ENCODE measurements at places on chromosomes 1 and 21.

DNA sequence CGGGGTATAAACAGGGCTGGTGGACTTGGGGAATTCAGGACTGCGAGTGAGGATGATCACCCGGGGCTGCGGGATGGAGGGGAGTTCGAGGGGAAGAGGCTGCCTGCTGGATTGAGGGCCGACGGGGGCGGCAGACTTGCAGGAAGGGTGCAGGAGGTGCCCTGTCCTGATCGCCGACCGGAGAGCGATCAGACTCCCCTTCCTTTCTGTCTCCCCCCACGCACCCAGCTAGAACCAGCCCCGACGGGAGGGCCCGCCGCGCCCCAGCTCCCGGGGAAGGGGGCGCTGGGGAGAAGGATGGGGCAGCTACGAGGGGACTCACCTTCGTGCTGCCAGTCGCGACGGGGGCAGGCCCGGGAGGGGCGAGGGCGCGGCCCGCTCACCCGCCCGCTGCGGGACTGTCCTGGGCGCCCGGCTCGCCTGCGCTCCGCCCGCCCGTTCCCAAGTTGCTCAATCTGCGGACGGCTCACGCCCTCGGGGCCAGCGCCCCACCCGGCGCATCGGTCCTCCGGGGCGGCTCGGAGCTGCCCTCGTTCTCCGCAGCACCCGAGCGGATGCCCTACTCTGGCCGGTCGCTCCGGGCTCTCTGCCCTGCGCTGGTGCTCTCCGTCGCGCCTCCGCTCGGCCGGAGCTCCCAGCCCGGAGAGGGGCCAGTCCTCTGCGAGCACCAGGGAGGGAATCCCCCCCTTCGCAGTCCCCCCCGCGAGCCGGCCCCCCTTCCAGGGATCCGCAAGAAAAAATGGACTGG is at the start of gene RSPO1:
TSS of gene RSPO1 (minus strand) at position 649 of the 748 bp plus-strand sequence. CDS start 5,231 bp downstream, outside the sequence.
- no peaks in the 10 kb centered on the region for H3K36me3 ChIP-seq
- no peaks in the 10 kb centered on the region for H3K4me1 ChIP-seq
- H3K4me3 ChIP-seq, result no peak within 1 kb of the TSS
- H3K27ac ChIP-seq, result no peak within 1 kb of the TSS
- peaks cover 73% of the 10 kb centered on the region for H3K27me3 ChIP-seq

- DNase-seq, result no peak
- peaks cover 3% of the 10 kb centered on the region for H3K27me3 ChIP-seq
- no peak overlapping the region for H3K27ac ChIP-seq
- no peaks in the 10 kb centered on the region for H3K36me3 ChIP-seq
- no peak overlapping the region for H3K4me3 ChIP-seq
- no peaks in the 10 kb centered on the region for H3K4me1 ChIP-seq
These were observed 39.4 kb upstream of the PPIH start for GRCh38 chr1:42618866-42619265.

GRCh38 chr1:9228609-9229008 is 6.0 kb upstream of the H6PD start:
- no peak overlapping the region for H3K4me3 ChIP-seq
- H3K27ac ChIP-seq, result no peak overlapping the region
- no peak for DNase-seq
- peaks cover 15% of the 10 kb centered on the region for H3K4me1 ChIP-seq

DNA sequence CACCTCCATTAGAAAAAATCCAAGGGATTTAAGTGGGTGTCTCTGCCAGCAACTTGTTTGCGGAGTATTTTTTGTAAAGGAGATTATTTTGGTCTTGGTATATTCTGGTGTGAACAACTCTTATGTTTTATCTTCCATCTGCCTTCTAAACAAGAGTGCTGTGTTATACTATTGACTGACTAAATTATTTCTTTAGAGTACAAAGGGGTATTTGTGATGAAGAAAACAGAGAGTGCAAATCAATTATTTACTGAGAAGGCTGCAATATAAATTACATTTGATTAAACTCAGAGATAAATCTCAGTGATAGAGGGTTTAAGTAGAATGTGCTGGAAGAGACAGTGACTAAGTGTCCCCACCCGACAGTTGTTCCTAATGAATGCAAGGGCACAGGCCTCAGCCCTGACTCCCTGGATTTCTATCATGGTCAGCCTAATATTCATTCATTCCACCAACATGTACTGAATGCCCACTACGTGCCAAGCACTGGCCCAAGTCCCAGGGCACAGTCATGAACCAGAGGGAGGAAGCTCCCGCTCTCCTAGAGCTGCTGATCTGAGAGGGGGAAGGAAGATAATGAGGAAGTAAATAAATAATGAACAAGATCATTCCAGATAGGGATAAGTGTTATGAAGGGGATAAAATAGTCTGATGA is 196.9 kb upstream of the C8B start:
- H3K4me1 ChIP-seq, result no peaks in the 10 kb centered on the region
- no peak for DNase-seq
- H3K27me3 ChIP-seq, result no peaks in the 10 kb centered on the region

DNA sequence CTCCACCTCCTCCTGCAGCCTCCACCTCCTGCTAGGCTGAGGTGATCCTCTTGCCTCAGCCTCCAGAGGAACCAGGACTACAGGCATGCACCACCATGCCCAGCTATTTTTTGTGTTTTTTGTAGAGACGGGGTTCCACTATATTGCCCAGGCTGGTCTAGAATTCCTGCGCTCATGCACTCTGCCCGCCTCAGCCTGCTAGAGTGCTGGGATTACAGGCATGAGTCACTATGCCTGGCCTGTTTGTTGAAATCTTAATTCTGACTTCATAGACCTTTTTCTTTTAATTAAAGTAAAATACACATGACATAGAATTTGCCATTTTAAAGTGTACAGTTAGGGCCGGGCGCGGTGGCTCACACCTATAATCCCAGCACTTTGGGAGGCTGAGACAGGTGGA is 42.7 kb downstream of the FAAP20 start:
- DNase-seq, result no peak
- no peak overlapping the region for H3K27ac ChIP-seq
- peaks cover 7% of the 10 kb centered on the region for H3K4me1 ChIP-seq
- H3K36me3 ChIP-seq, result no peaks in the 10 kb centered on the region
- no peak overlapping the region for H3K4me3 ChIP-seq

DNA sequence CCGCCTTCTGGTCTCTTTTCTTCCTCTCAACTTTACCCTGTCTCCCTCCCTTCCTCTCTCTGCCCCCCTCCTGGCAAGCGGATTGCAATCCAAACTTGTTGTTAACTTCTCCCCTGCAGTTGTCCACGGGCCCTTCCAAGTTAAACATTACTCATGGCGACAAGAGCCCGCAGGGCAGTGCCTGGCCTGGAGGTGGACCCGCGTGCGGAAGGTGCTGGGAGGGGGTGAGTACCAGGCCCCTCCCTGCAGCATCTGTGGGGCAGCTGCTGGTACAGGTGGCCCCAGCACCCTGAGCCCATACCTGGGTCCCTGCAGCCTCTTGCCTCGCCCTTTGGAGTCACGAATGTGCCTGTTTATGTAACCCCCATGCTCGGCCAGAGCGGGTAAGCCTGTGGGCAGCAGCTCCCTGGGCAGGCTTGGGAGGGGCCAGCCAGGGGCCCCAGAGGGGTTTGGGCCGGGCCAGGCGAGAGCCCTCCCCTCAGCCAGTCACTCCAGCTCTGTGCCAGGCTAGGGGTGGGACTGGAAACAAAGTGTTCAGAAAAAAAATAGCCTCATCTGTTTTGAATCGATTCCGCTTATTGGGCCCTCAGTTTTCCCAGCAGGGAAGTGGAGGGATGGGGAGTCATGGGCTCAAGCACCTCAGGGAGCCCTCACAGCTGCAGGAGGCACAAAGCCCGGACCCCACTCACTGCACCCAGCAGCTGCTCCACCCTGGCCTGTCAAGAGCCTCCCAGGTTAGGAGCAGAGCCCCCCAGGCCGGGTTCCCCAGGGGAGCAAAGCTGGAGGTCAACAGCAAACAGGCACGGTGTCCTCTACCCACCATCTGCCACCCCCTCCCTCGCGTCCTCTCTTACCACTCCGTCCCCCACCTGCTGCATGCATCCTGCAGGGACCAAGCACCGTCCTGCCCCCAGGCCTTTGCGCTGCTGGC is 14.0 kb upstream of the FAAP20 start:
- no peak overlapping the region for H3K4me3 ChIP-seq
- H3K27me3 ChIP-seq, result no peaks in the 10 kb centered on the region
- no peaks in the 10 kb centered on the region for H3K4me1 ChIP-seq
- no peaks in the 10 kb centered on the region for H3K36me3 ChIP-seq
- no peak overlapping the region for H3K27ac ChIP-seq

- no peak overlapping the region for H3K27ac ChIP-seq
- H3K4me1 ChIP-seq, result peaks cover 5% of the 10 kb centered on the region
- H3K27me3 ChIP-seq, result no peaks in the 10 kb centered on the region
- DNase-seq, result no peak
These were observed 301 bp upstream of the NUDT17 start for GRCh38 chr1:145845144-145845513.

GRCh38 chr1:176785056-176785455 is 322.1 kb downstream of the PAPPA2 start:
- no peaks in the 10 kb centered on the region for H3K27me3 ChIP-seq
- H3K27ac ChIP-seq, result no peak overlapping the region

- H3K27me3 ChIP-seq, result peaks cover 31% of the 10 kb centered on the region
- H3K36me3 ChIP-seq, result no peaks in the 10 kb centered on the region
- H3K4me3 ChIP-seq, result no peak overlapping the region
- no peak for DNase-seq
- H3K4me1 ChIP-seq, result no peaks in the 10 kb centered on the region
- H3K27ac ChIP-seq, result no peak overlapping the region
These were observed 10.9 kb downstream of the GJA8 start for GRCh38 chr1:147913362-147913942.

GRCh38 chr1:85166351-85166750 is 34.5 kb downstream of the SYDE2 start:
- no peak overlapping the region for H3K27ac ChIP-seq
- peaks cover 3% of the 10 kb centered on the region for H3K36me3 ChIP-seq
- peaks cover 3% of the 10 kb centered on the region for H3K4me1 ChIP-seq
- DNase-seq, result no peak
- peaks cover 3% of the 10 kb centered on the region for H3K27me3 ChIP-seq

DNA sequence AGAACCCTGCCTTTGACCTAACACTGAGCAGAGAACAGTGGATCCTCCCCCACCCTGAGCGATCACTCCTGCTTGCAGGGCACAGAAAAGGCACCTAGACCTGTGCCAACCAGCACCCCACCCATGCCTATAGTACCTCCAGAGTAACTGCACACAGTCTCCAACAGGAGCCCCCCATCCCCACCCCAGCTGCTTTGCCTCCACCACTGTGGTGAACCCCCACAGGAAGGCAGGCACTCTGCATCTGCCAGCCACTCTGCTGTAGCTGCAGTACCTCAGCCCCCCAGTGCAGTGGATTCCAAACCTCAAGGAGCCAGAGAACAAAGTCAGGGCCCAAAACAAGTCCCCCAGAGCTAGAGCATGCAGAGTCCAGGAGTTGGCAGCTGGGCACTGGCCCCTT is 10.7 kb downstream of the SPATC1L start:
- H3K36me3 ChIP-seq, result peaks cover 3% of the 10 kb centered on the region
- no peak for DNase-seq
- H3K4me3 ChIP-seq, result no peak overlapping the region
- no peak overlapping the region for H3K27ac ChIP-seq

DNA sequence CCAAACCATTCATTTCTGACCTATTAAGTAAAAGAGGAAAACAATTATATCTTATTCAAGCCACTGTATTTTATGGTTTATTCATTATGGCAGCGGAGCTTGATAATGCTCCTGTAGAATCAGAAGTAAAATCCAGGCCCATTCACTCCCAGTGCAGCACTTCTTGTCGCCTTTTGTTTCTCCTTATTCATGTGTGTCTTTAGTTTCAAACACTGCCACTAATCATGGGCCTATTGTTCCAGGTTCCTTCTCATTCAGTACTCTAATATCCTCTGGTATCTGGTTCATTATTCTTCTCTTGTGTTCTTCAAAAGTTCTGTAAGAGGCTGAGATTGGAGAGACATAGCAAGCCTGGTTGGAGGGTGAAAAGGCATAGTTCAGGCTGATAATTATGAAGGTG is 218.3 kb downstream of the LRRIQ3 start:
- no peaks in the 10 kb centered on the region for H3K4me1 ChIP-seq
- H3K36me3 ChIP-seq, result no peaks in the 10 kb centered on the region
- no peak overlapping the region for H3K27ac ChIP-seq
- no peaks in the 10 kb centered on the region for H3K27me3 ChIP-seq

GRCh38 chr21:42189860-42190485 is 29.0 kb upstream of the ABCG1 start:
- peaks cover 13% of the 10 kb centered on the region for H3K36me3 ChIP-seq
- H3K27me3 ChIP-seq, result no peaks in the 10 kb centered on the region
- DNase-seq, result no peak
- H3K27ac ChIP-seq, result no peak overlapping the region
- H3K4me1 ChIP-seq, result peaks cover 76% of the 10 kb centered on the region
- H3K4me3 ChIP-seq, result no peak overlapping the region

DNA sequence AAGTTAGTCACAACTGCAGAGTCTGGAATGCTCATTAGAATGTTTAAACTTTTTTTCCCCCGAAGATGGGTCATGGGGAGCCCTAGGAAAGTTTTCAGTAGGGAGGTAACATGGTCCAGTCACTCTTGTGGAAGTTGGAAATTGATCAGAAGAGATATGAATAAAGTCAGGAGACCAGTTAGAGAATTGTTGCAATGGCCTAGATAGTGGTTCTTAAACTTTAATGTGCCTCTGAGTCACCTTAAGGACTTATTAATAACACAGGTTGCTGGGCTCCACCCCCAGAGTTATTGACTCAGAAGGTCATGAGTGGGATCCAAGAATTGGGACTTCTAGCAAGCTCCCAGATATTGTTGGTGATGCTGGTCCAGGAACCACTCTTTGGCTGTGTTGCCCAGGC is 3.2 kb upstream of the TFAP2E start:
- no peak overlapping the region for H3K4me3 ChIP-seq
- H3K36me3 ChIP-seq, result peaks cover 7% of the 10 kb centered on the region
- H3K4me1 ChIP-seq, result peaks cover 1% of the 10 kb centered on the region
- peaks cover 22% of the 10 kb centered on the region for H3K27me3 ChIP-seq
- no peak overlapping the region for H3K27ac ChIP-seq

- no peaks in the 10 kb centered on the region for H3K4me1 ChIP-seq
- DNase-seq, result no peak
These were observed 168.5 kb upstream of the PLD5 start for GRCh38 chr1:242692988-242693387.

DNA sequence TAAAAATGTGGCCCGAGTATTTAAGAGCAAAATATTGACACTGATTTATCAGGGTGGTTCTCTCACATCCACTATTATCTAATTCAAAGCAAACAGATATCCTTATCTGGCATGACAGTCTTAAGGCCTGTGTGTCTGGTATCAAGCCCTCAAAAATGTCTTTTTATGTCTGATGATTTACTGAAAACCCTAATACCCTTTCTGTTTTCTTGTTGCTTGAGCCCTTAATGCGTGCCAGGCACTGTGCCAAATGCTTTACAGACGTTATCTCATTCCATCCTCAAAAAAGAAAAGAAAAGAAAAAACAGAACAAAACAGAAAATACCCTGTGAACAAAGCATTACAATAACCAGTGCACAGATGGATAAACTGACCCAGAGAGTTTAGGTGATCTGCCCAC is 5.7 kb downstream of the DUSP23 start:
- H3K27ac ChIP-seq, result no peak overlapping the region
- peaks cover 3% of the 10 kb centered on the region for H3K4me1 ChIP-seq
- H3K36me3 ChIP-seq, result no peaks in the 10 kb centered on the region
- H3K27me3 ChIP-seq, result peaks cover 9% of the 10 kb centered on the region
- H3K4me3 ChIP-seq, result no peak overlapping the region

DNA sequence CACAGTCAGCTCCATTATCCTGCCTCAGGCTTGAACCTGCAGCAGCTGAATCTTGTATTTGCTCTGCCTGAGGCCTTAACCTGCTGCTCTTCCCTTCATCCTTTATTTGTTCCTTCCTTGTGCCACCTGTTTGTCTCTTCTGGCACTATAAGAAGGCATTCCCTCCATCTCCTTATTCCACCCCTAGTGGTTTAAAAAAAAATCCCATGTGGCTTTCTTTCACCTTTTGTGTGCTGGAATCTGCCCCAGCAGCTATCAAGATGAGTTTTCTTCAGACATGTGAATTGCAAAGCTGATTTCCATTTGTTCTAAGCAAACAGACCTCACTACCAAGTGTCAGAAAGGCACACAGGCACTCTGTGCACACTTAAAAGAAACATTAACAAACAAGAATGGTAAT is 294.6 kb downstream of the TTLL7 start:
- DNase-seq, result no peak
- peaks cover 5% of the 10 kb centered on the region for H3K4me1 ChIP-seq
- no peaks in the 10 kb centered on the region for H3K36me3 ChIP-seq
- no peak overlapping the region for H3K4me3 ChIP-seq

Measured in activated T-helper 2 cell treated with anti-CD3 and anti-CD28 coated beads, Interferon-gamma antibody, Interleukin-2, Interleukin-4, amounts not matched to agents 10 μg/mL and 5 μg/mL and 100 μg/mL, durations not matched to agents 14 hours and 24 hours and 36 hours (primary cell).